EH (cell line): ENCODE measurements at places on chromosomes 5 and 9.
A peak's percentile ranks its signal among the peaks of the same experiment; 100 is the strongest.

GRCh38 chr5:148915224-148915817 is 88.9 kb downstream of the ADRB2 start:
- DNase-seq: no peak

DNA sequence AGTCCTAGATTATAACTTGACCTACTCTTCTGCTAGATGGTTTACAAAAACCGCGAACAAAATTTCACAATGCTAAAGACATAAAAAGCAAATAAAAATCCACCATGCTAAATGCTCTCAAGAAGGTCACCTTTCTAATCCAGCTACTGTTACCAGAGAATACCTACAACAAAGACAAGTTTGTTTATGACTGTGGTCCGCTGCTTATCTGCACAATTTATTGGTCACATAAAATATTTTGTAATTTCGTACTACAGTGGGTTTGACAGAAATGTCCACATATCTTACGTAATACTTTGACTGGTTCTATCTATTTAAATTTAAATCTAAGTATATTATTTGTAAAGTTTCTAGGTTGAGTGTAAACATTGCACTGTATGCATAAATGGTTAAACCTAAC is 257.6 kb upstream of the ZNF608 start:
- DNase-seq: no peak

GRCh38 chr9:133945314-133945975 is 46.7 kb downstream of the VAV2 start:
- no peak for DNase-seq

DNA sequence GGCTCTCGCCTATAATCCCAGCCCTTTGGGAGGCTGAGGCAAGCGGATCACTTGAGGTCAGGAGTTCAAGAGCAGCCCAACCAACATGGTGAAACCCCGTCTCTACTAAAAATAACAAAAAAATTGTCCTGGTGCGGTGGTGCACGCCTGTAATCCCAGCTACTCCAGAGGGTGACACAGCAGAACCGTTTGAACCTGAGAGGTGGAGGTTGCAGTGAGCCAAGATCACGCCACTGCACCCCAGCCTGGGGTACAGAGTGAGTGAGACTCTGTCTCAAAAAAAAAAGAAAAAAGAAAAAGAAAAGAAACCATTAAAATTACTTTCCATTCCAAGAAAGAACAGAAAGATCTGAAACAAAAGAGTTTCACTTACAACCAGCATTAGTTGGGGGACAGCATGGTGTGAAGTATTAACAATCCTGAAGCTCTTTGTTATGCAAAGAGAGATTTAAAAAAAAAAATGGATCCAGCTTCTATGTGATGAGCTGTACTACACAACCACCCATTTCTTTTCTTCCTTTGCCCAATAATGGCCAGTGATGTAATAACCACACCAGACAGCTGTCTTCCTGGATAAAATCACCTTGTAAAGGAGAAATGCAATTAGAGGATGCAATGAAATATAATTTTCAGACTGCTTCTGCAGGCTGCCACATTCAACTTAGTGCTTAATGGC is 76.9 kb downstream of the MED27 start:
- DNase-seq: peak; percentile 16

- DNase-seq: no peak
Measured at GRCh38 chr5:137750436-137750835, 3.7 kb downstream of the HNRNPA0 start.

- no peak for DNase-seq
Measured at GRCh38 chr5:135136546-135136945, 102.5 kb upstream of the PITX1 start.

DNA sequence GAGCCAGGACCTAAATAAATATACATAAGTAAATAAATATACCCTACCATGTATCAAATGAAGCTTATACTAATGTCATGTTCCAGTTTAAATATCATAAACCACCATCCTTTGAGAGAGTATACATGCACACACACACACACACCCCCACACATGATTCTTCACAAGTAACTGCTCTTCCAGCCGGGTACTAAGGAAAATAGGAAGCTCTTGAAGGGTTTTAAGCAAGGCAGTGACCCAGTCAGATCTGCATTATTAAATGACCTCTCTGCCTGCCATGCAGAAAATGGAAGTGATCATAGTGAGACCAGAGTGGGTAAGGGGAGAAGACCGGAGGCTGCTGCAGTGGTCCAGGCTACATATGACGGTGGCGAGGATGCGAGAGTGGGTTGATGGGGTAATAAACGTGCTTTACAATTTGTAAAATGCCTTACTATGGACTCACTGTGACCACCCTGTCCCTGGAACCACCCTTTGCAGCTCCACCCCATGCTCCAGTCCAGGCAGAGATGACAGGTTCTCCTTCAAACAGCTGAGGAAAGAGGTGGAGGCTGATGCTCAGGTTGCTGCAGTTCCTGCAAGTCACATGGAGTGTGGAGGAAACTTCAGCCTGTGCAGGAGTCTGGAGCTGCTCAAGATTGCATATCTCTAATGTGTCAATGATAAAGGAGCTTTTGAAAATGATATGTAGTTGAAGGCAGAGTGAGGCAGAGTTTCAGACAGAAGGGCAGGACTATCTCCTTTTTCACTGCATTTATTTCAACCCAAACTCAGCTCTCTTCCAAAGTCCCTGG is 38.8 kb upstream of the NDFIP1 start:
- DNase-seq: no peak

DNA sequence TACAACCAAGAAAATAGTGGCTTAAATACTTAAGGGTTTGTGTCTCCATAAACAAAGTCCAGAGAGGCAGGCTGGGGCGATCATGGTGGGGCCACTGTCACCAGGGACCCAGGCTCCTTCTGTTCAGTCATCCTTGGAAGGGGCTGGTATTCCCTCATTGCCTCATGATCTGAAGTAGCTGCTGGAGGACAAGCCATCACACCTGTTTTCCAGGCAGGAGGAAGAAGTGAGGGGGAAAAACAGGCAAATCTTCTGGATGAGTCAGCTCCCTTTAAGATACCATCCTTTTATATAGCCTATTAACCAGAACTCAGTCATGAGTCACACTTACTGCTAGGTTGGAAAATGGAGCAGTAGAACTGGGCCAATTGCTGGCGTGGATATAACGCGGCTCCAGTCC is 92.3 kb downstream of the DAP start:
- DNase-seq: peak; percentile 40

DNA sequence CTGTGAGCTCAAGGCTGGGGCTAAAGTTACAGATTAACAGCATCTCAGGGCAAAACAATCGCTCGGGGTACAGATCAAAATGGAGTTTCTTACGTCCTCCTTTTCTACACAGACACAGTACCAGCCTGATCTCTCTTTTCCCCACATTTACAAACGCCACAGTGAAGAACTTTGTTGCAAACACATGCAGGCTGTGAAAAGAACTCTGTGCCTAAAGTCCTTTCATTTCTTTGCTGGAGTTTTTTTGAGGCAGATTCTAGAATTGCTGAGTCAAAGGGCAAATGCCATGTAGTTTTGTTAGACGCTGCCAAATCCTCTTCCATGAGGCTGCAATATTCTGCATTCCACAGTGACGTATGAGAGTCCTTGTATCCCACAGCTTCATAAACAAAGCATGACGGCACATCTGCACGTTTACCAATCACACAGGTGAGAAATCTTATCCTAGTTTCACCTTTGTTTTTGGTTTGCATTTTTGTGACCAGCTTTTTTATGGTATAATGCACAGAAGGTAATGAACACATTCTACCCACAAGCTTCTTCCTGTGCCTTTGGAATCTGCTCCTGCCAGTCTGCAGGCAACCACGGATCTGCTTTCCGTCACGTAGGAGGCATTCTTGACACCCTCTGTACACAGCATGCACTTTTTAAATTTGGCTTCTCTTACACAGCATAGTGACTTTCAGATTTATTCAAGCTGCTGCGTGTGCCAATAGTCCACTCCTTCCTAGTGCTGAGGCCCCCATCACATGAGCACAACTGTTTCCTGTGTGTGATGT is 44.6 kb upstream of the LPCAT1 start:
- peak; percentile 90 for DNase-seq

- peak; percentile 43 for DNase-seq
Measured at GRCh38 chr5:169347786-169348185, 46.8 kb upstream of the SLIT3 start.

- DNase-seq: no peak
Measured at GRCh38 chr9:130266236-130267098, 907 bp downstream of the HMCN2 start.

DNA sequence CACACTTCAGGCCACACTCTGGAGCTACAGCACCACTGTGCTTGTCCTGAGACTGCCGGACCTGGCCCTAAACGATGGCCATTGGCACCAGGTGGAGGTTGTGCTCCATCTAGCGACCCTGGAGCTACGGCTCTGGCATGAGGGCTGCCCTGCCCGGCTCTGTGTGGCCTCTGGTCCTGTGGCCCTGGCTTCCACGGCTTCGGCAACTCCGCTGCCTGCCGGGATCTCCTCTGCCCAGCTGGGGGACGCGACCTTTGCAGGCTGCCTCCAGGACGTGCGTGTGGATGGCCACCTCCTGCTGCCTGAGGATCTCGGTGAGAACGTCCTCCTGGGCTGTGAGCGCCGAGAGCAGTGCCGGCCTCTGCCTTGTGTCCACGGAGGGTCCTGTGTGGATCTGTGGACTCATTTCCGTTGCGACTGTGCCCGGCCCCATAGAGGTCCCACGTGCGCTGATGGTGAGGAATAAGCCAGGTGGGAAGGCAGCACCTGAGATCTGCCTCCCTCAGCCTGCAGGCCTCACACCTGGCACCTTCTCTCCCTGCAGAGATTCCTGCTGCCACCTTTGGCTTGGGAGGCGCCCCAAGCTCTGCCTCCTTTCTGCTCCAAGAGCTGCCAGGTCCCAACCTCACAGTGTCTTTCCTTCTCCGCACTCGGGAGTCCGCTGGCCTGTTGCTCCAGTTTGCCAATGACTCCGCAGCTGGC is 14.7 kb downstream of the CRB2 start:
- DNase-seq: no peak

- peak; percentile 50 for DNase-seq
Measured at GRCh38 chr9:38066914-38067858, 1.8 kb downstream of the SHB start.

DNA sequence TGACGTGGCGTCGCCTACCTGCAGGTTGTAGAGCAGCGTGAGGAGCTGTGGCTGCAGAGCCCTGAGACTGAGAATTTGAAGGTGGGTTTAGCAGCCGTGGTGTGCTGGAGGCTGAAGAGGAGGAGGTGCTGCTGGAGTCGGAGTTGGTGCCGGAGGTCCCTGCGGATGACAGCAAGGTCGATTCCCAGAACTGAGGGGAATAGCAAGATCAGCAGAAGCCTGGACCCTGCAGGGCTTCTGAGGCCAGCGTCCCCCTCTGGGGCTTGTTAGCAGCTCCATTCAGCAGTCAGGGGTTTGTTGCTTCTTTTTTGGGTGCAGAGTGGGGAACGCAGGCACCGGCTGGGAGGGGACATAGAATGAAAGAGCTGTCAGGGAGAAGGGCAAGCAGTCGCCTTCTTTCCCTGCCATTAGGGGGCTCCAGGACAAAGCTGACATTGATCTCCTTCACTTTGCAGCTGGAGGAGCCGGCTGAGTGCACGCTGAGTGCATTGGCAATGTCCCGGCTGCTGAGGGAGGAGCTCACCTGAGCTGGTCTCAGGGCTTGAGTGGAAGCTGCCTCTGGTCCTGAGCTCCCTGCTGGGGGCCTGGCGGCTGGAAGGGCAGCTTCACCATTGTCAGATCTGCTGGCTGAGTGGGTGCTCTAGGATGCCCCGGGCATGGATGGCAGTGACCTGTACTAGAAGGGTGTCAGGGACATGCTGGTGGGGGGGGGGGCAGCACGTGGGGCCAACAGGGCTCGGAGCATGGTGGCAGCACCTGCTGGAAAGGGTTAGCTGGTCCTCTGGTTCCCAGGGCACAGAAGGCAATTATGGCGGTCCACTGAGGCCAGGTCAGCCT is 20.8 kb downstream of the OBP2B start:
- DNase-seq: peak; percentile 14

DNA sequence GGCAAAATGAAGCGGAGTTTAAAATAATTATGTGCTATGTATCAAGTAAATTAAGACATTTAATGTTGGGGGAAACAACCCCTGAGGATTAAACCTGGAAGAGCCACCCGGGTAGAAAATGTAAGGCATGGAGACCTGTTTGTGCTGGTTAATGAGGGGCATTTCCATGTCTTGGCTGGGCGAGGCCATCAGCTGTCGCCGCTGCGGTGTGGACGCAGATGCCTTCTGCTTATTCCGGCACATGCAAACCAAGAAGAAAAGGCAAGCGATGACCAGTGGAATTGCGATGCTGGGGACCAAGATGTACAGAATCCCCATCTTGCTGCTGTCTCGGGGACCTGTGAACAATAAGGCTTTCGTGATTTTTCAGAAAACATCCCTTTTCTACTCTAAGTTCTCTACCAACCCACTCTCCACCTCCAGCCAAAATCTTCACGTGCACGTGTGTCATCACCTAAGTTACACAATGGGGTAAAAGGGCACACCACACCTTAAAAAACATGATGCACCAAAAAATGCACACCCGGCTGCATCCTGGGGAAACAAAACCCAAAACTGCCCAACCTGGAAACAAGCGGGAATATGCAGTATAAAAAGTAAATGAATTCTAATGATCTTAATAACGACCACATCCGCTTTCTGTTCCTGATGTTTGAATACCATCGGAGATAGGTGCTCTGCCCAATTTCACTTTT is 223.5 kb downstream of the ROR2 start:
- no peak for DNase-seq
